ENCODE measurements at places on chromosomes 5 and 9. TPM values are rescaled to one million over a fixed set of nuclear protein-coding genes. Genes with fewer than 3 reads are reported as not detected.

GRCh38 chr5:162324328-162324727 lies 256.8 kb downstream of the GABRG2 start:
- DNase-seq: no peak

Gene UBE2QL1
- polyA plus RNA-seq: 0.81 TPM

DNA sequence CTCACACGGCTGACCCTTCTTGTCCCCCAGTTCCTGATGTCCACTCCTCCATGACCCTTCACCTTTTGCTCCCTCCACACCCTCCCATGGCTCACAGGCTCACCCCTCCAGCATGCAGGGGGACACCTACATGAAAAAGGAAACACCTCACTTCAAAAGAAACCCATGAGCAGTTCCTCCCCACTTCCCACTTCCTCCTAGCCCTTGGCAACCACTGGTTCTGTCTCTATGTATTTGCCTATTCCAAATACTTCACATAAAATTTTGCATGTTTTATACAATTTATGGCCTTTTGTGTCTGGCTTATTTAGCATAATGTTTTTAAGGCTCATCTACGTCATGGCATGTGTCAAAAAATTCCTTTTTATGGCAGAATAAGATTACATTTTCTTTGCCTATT lies 100.2 kb upstream of the S1PR3 start:
- DNase-seq: no peak

Gene THG1L
- 26.9 TPM for polyA plus RNA-seq

DNA sequence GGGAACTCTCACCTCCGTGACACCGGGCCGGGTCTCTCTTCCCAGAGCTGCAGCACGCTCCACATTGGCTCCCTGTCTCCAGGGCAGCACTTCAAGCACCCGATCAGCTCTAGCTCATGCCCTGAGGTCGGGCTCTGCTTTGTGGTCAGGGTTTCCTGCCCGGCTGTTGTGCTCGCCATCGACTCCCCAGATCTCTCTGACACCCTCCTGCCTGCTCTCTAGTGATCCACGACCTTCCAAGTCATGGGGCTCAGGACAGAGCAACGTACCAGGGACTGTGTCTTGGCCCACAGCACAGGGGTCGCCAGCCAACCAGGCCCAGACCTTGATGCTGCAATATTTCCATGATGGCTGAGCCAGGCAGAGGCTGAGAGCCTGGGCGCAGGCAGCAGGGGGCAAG lies 45.1 kb downstream of the PRRT1B start:
- no peak for DNase-seq

Gene LHX6
- polyA plus RNA-seq: 1.1 TPM
